ENCODE measurements at places on chromosomes 3 and 15.

DNA sequence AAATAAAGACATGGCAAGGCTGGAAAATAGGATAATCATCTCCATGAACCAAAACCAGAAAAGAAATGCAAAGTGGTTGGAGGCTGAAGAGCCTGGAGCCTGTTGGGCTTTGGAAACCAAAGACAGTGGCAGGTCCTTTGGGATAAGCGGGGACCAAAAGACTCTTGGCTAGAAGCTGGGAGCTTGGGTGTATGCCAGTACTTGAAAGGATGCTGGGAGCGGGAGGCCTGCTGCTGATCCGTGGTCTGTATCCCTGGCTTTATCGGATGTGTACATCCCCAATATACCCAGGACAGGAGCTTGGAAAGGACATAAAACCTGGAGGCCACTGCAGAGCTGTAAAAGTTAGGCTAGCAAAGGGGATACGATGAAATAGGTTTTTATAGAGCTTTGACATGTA lies 1.3 kb upstream of the CHRNB4 start:
- DNase-seq, result no peak

- DNase-seq, result no peak
Measured at GRCh38 chr3:25306705-25307104, 121.4 kb upstream of the RARB start.

- peak; percentile 52 for DNase-seq
Measured at GRCh38 chr3:107598926-107599771, 76.4 kb downstream of the BBX start.

DNA sequence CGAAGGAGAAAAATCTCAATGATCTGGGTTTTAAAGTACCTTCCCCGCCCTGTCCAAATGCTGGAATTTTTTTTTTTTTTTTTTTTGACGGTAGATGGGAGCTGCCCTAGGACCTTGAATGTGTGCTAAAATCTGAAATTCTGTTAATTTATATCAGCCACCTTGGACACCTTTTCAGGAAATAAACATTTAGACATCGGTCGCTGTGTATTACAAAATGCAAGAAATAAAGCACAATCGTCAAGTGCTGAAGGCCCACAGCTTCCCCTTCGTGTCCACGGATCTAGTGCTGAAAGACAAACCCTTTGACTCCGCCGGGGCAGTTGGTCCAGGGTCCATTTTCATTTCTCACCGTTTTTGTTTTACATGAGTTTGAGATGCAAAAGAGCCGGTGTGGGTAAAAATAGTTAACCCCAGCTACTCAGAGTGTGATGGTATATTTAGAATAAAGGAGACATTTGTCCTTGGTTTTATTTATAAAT lies 90.2 kb upstream of the CHD2 start:
- DNase-seq, result peak; percentile 66

DNA sequence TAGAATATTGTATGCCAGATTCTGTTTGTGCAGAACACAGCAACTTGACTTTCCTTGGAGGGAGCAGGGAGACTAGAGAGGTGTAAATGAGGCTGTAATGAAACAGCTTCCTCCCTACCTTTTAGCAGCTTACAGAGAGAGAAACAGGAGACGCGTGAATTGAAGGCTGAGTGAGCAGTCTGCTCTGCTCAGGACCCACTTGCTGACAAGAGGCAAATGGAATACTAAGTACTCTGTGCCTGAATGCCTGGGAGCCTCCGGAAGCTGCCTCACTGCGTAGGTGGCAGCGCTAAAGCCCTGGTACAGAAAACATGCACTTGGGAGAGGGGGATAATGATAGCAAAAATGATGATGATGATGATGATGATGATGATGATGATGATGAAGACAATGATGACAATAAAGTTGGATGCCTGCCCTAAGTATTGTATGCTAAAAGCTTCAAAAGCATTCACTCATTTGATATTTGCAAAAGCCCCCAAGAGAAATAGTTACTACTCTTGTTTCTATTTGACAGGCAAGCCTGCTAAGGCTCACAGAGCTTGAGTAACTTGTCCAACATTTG lies 548.9 kb downstream of the NTRK3 start:
- DNase-seq, result no peak
